HT-29 (cell line): ENCODE measurements at places on chromosomes 1 and 21. TPM values are rescaled to one million over a fixed set of nuclear protein-coding genes. Genes with fewer than 3 reads are reported as not detected.

Gene HES5
- total RNA-seq, result 0.28 and 0.42 TPM in 2 replicates

Gene USH2A
- total RNA-seq, result not detected in 2 replicates

DNA sequence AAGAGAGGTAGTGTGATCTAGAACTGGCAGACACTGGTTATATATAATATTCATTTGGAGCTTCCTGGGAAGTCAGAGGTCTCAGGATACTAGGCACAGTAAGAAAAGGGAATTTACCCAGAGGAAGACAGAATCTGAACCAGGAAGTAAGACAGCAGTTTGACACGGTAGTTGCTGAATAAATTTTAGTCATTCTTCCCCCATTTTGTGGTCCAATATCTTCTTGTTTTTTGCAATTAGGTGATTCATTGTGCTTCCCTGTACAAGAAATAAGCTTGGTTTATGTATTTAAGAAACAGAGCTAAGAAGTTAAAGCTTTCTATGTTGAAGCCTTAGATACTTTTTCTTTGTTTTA is 1.3 kb downstream of the TMEM167B start:
- no peak for DNase-seq

DNA sequence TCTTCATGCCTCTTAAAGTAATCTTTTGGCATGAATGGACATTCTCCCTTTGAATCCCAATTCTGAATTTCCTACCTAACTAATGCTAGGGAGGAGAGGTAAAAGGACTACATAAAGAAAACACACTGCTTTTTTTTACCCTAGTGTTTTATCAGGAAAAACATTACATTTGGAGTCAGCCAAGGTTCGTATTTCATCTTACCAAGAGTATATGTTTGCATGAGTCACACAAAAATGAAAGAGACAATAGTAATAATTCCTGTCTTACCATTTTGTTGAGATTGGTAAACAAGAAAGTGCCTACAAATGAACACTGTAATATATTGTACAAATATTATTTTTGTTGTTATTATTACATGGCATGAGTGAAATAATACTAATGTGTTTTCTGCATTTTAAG is 112.9 kb upstream of the WARS2 start:
- no peak for DNase-seq

DNA sequence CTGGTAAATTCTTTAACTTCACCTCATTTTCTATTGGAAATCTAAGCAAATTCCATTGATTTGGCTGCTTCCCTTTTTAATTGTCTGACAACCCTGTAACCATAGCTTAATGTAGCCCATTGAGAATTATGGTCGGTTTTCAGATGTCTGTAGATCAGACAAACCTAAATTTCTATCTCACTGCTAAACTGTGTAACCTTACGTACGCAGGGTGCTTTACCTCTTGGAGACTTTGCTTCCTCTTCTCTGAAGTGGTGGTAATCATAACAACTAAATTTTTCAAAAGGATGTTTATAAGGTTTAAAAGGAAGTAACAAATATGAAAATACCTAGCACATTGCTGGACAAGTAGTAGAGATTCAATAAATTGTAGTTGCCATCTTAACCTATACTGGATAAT is 25.9 kb downstream of the IFNAR1 start:
- no peak for DNase-seq
